ENCODE measurements at places on chromosomes 2 and 18. TPM values are rescaled to one million over a fixed set of nuclear protein-coding genes. Genes with fewer than 3 reads are reported as not detected.

PRKRA gene
- total RNA-seq, result 66.4 TPM

SF3B1 gene
- total RNA-seq, result 356 TPM

INHBB gene
- total RNA-seq, result not detected

PDE11A gene
- 1.5 TPM for total RNA-seq

DNER gene
- total RNA-seq, result not detected

TMEM198 gene
- 2.4 TPM for total RNA-seq

ERBB4 gene
- total RNA-seq, result 158 TPM

RAX gene
- 5.3 TPM for total RNA-seq

GRCh38 chr2:217573571-217573970 is 429.2 kb downstream of the TNS1 start:
- no peak for DNase-seq

DNA sequence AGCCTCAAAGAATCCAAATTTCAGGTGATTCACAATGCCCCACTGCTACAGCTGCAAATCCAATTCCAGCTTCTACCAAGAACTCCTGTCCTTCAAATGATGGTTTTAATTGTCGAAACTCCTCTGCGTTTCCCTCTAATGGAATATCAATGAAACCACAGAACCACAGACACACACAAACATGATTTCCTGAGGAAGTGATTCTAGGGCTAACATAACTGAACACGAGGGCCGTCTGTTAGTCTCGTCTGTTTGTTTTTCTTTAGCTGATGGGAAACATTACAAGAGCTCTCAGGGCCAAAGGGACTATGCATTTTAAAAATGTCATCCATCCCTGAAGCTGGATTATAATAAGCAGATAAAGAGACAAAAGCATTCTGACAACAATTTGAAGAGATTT is 59.4 kb downstream of the RNF152 start:
- DNase-seq, result no peak

DNA sequence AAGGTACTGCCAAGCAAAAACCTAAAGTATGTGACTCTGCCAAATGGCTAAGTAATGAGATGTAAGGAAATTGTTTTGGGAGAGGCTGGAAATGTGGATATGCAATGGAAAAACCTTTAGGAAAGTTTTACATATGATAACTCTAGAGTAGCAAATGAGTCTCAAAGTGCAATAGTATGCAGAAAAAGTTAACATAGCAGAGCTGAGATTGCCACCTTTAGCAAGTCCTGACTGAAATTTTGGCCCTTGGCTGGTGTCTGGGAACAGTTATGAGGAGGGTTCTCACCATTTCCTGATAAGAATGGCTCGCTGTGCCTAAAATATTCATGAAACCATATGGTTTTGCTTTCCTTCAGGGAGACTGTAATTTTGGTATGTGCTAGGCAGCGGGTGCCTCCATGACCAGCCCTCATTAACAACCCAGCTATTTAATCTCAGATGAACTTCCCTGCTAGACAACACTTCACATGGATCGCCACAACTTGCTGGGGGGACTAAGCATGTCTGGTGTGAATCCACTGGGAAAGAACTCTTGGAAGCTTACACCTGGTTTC is 72.3 kb upstream of the ERBB4 start:
- DNase-seq, result no peak

DNA sequence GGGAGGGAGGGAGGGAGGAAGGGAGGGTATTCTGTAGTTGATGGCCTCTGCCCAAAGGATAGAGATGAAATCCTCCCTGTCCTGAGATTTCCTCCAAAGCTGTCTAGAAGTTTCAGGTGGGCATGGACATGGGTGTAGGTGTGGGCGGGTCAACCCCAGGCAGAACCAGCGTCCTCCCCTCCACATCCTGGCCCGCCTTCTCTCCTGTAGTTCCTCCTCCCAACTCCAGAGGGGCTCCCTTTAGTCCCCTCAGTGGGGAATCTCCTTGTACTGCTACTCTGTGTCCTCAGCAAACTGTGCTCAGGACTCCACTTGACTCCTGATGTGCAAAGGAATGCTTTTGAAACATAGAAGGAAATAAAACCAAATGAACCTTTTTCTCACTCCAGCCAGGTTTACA is 88.1 kb downstream of the MRPS9 start:
- peak; percentile 58 for DNase-seq

- DNase-seq, result peak; percentile 76
Observed at GRCh38 chr2:100291152-100291970, 30.9 kb downstream of the LONRF2 start.

Data from endodermal cell (in vitro differentiated cells).